ENCODE measurements at places on chromosomes 5 and 9.

- no peak for DNase-seq
Measured at GRCh38 chr9:1267581-1267980, 217.4 kb downstream of the DMRT2 start.

DNA sequence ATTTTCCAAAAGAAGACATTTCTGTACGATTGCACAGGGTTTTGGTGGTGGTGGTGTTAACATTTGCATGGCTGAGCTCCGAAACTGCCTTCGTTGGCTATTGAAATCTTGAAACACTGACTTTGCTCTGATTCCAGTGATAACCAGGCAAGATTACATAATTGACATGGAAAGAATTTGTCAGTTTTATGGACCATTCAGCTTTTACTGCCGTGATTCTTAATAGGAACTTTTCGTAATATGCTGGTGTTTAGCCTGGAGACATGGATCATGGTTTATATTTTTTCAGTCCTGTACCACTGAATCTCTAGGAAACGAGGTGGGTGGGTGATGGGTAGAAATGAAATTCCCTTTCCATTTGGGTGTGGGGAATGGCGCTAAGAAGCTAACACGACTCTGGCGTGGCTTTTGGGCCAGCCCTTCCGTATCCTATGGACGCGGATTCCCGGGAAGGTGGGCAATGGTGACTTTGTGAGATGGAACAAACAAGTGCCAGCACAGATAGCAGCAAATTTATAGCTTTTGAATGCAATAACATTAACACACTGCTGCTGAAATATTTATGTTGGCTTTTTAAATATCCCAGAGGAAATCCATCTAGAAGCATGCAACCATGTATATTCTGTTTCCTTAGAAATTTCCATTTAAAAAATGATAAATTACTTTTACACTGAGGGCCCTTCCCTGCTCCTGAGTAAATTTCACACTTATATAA is 36.8 kb downstream of the LIX1 start:
- DNase-seq = no peak

DNA sequence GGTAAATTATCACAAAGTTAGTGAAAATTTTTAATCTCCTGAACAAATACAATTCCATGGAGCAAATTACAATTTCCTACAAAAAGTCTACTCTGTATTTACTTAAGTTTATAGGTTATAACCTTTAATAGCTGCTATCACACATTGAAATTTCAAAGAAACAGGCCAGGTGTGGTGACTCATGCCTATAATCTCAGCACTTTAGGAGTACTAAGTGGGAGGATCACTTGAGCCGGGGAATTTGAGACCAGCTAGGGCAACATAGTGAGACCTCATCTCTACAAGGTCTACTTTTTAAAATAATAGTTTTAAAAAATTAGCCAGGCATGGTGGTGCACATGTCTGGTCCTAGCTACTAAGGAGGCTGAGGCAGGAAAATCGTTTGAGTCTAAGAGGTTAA is 50.3 kb downstream of the HINT1 start:
- no peak for DNase-seq

GRCh38 chr5:50963971-50964745 is 297.7 kb downstream of the PARP8 start:
- DNase-seq = no peak

DNA sequence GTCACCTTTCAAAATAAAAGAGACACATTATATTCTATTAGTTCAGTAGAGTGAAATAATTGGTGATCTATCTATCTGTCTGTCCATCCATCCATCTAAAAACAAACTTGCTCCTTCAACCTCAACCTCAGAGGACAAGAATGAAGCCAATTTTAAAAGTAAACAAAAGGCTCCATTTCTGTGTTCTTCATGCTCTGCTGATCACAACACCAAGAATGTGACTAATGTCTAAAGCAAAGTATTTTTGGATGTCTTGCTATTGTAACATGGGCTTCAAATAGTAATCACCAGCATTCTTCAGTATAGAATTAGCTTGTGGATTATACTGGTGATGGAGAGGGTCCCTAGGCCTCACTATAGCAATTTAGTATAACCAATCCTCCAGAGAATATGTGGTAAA is 1304.4 kb downstream of the MAT2B start:
- DNase-seq = no peak

GRCh38 chr9:124696101-124696500 is 75.0 kb downstream of the NR6A1 start:
- no peak for DNase-seq
